Karpas-422 (cell line): ENCODE measurements at places on chromosomes 4 and X. TPM values are rescaled to one million over a fixed set of nuclear protein-coding genes. Genes with fewer than 3 reads are reported as not detected.
A peak's percentile ranks its signal among the peaks of the same experiment; 100 is the strongest.

PTPN13 gene
- total RNA-seq = 0.14 TPM in 1 of 2 replicates, not detected in the other

SSX4 gene
- not detected in 2 replicates for total RNA-seq

ADH6 gene
- total RNA-seq = not detected in 2 replicates

DNA sequence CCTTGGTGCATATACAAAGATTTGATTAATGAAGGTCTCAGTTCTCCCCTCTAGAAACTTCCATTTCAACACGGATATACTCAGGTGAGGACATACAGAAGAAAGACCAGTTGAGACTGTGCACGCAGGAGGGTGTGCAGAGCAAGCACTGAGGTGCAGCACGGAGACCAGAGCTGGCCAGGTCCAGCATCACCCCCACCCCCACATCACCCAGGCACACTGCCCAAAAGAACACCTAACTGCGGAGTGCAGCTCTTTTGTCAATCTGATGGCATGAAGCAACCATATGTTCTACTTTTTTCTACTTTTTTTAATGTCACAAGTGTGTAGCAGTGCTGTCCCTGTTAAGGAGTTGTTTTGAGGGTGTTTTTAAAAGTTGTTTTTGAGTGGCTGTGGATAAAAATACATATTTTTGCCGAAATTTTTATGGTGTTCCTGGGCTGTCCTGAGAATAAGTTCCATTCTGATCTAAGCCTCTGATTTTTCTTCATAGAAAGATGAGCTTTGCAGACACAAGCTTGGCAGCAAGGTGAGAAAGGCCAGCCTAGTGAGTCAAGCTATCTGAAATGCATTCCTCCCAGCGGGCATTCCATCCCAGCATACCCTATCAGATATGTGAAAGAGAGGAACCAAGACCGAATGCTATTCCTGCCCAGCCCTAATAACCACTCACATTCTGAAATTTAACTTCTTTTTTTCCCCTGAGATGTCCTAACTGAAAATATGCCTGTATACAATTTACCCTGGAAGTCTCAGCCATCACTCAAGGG lies 173.7 kb downstream of the PTTG2 start:
- no peak for DNase-seq

DNA sequence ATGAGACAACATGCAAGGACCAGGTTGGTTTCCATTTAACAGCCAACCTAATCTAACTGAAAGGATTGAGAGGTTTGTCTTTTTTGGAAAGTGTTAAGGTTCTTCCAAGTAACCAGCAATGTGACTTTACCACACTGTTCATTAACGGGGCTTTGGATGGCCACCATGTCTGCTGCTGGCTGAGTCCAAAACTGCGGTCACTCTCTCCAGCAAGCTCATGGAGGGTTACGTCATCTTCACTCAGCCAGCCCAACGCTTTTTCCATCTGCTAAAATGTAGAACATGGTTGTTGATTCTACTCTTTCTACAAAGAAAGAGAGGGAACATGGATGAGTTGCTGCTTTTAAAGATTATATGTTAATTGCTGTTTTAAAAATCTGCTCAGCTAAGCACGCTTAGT lies 11.0 kb downstream of the PKD2 start:
- no peak for DNase-seq

GRCh38 chr4:154142664-154143063 lies 348.9 kb downstream of the DCHS2 start:
- no peak for DNase-seq

DNA sequence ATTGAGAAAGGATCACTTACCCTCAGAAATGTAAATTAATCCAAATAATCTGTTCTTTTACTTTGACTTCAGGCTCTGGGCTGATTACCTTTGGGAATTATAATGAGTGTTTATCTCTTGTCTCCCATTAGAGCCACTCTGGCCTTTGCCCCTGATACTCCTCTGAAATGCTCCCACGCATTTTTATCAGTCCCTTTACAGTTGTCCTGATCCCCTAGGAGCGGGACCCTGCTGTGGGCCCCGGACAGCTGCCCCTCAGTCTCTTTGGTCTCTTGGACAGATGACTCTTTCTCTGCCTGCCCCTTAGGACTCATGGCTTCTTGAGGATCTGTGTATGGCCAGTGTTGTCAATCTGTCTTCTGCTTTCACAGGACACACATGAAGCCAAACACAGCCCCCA lies 1.0 kb upstream of the TRIM75 start:
- no peak for DNase-seq

DNA sequence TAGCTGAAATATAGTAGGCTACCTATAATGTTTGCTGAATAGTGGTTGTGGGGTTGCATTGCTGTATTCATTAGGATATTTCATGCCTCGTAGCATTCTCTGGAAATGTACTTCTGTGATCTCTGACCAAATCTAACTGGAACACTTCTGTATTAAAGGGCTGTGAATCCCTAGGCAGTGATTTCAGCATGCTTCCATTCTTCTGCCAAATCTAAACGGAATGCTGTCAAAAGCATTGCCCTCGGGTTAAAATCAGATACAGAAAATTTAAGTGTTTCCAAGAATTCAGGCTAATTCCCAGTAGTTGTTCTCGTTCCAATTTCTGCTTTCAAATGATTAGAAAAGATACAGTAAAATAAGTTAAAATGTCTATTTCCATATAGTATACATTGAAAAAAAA lies 1847.5 kb upstream of the IGFBP7 start:
- DNase-seq = no peak

- no peak for DNase-seq
Observed at GRCh38 chr4:176360446-176360845, 40.7 kb downstream of the SPCS3 start.

DNA sequence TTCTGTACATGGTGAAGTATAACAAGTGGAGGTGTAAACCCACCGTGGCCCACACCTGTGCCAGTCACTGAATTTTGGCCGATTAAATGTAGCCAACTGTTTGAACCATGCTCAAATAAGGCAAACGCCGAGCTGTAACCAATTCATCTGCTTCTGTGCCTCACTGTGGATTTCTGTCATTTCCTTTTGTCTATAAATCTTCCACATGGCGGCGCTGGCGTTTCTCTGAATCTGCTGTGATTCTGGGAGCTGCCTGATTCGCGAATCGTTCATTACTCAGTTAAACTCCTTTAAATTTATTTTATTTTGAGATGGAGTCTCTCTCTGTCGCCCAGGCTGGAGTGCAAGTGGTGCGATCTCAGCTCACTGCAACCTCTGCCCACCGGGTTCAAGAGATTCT lies 19.2 kb downstream of the SUPT20HL2 start:
- DNase-seq = peak; percentile 45

DNA sequence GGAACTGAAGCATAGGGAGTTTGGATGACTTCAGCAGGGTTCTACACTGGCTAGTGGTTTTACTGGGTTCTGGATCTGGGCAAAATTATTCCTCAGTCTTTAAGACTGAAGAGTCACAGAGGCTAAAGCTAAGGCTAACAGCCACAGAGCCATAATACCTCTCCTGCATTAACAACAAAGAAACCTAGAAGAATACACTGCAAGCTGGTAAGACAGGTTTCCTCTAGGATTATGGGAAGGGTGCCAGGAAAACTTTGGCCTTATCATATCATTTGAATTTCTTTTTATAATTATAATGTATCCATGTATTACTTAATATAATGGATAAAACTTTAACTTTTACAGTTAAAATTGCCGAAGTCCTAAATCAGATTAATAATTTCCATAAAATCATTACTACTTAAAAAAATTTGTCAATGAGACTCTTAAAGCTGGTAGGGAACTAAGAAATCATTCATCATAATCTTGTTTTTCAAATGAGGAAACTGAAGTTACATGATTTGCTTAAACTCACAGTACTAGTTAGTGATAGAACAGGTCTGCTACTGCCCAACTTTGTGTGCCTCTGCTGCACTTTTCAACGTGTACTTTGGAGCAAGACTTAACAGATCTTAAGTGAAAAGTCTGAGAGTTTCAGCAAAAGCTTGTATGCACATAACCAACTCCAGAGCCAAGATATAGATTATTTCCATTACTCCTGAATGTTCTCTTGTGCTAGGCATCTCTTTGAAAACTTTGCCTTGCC lies 24.2 kb upstream of the PGRMC2 start:
- no peak for DNase-seq

GRCh38 chr4:4852591-4853362 lies 6.7 kb upstream of the MSX1 start:
- no peak for DNase-seq

DNA sequence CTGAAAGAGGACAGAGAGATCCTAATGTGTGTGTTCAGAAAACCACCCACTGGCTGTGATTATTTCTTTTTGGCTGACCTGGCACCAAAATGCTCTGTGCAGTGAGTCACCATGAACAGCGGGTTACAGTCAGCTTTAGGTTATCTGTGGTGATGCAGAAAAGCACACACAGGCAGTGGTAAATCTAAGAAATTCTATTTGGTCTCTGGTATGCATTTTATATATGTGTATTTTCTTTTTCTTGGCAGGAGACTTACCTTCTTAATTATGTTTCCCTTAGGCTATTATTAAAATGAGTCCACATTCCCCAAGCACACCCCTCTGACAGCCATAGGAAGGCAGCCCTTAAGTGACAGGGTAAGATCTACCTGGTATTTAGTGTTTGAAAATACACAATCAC lies 79.1 kb upstream of the TFDP3 start:
- DNase-seq = no peak

DNA sequence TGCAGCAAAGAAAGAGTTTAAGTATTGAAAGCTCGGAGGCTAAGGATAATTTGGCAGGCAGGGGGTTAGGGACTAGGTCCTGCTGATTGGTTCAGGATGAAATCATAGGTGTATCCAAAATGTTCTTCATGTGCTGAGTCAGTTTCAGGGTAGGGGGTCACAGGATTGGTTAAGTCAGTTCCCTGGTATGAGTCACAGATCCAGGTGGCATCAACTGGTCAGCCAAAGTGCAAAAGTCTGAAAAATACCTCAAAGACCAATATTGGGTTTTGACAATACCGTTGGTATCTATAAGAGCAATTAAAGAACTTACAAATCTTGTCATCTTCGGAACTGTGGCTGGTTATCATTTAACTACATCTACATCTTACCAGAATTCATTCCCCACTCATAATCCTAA lies 25.6 kb upstream of the PRDM8 start:
- DNase-seq = no peak

DNA sequence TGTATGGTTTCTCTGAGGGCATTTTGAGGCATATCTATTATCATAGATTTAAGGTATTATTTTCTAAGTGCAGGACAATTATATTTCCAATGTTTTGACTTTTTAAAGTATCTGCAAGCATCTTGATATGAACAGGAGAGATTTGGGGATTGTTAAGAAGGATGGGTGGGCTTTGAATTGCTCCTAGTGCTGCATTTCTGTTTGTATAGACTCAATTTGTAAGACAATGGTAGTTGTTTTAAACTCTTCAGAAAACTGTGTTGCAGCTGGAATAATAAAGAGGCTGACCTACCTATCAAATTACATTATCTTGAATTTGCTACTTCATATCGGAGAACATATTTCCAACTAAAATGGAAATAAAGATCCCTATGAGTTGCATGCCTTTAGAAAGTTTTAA lies 570.3 kb downstream of the ADGRL3 start:
- DNase-seq = no peak
